ENCODE measurements at places on chromosomes 2 and 18. TPM values are rescaled to one million over a fixed set of nuclear protein-coding genes. Genes with fewer than 3 reads are reported as not detected.

GRCh38 chr18:22883179-22883578 lies 49.9 kb upstream of the RBBP8 start:
- DNase-seq: peak; percentile 12

GRCh38 chr2:10385933-10386773 lies 62.0 kb downstream of the ODC1 start:
- no peak for DNase-seq

XIRP2 gene
- total RNA-seq: not detected

RAMP1 gene
- total RNA-seq: 0.17 TPM

- DNase-seq: peak; percentile 2
Measured at GRCh38 chr18:67705748-67706147, 189.2 kb upstream of the DSEL start.

NT5C1B gene
- not detected for total RNA-seq

DNA sequence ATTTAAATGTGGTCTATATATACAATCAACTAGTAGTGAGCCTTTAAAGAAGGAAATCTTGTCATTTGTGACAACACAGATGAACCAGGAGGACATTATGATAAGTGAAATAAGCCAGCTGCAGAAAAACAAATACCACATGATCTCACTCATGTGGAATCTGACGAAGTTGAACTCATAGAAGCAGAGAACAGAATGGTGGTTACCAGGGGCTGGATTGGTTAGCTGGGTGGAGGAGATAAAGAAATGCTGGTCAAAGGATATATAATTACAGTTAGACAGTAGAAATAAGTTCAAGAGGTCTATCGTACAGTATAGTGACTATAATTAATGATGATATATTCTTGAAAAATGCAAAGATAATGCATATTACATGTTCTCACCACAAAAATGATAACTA lies 267.9 kb downstream of the FBXO15 start:
- no peak for DNase-seq

GRCh38 chr2:113734185-113734584 lies 22.3 kb downstream of the SLC35F5 start:
- no peak for DNase-seq

KLHL14 gene
- 7.4 TPM for total RNA-seq

C1GALT1C1L gene
- total RNA-seq: not detected
